ENCODE measurements at places on chromosomes 1 and 21.

GRCh38 chr21:34803782-34804370 lies 135.1 kb downstream of the CLIC6 start:
- no peak for DNase-seq

GRCh38 chr1:27886353-27886679 lies 14.0 kb downstream of the THEMIS2 start:
- no peak for DNase-seq

DNA sequence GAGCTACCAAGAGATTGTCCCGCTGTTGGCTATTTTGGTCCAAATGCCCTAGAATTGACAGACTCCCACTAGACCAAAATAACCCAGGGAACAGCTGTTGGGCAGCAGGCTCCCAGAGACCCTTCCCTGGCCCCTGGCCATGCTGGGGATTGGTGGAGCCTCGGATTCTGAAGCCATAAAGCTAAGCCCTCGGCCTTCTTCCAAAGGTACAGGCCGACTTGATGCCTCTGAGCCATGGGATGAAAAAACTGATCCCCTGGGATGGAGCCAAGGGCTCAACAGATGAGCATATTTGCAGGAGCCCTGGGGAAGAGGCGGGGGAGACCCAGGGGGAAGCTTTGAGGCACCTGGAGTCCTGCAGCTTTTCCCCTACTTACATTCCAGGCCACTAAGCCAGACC lies 1.0 kb upstream of the LRRC38 start:
- DNase-seq: no peak

DNA sequence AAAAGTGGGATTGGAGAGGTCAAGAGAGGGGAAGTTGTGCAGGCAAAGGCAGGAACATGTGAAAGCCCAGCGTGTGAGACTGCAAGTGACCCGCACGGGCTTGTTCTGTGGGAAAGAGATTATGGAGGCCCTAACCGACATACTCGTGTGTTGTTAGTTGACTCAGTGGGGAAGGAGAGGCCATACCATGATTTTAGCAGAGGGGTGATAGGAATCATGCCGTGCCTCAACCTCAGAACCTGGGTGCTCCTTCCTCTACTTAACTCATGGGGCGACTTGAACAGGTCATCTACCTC lies 19.3 kb downstream of the PGLYRP3 start:
- DNase-seq: no peak

GRCh38 chr21:35512346-35512745 lies 463.2 kb upstream of the RUNX1 start:
- DNase-seq: no peak

GRCh38 chr1:81113688-81114087 lies 687.0 kb upstream of the ADGRL2 start:
- DNase-seq: no peak

GRCh38 chr1:26861286-26861701 lies 1.7 kb upstream of the SFN start:
- DNase-seq: no peak

DNA sequence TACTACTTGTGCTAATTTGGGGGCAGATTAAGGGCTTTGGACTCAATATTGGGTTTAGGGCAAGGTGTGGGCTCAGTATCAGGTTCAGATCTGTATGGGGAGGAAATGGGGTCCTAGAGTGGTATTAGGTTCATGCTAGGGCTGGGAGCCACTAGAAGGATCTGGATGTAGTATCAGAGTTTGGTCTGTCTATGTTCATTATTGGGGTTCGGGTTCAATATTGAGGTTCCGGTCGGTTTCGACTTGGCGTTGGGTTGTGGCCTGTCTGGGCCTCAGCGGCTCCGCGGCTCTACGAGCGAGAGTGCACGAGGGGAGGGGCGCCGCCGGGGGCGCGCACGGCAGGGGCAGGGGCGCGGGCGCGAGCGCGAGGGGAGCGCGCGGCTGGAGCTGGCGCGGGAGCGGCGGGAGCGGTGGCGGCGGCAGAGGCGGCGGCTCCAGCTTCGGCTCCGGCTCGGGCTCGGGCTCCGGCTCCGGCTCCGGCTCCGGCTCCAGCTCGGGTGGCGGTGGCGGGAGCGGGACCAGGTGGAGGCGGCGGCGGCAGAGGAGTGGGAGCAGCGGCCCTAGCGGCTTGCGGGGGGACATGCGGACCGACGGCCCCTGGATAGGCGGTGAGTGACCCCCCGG lies at the start of gene PTPRF:
TSS of gene PTPRF (plus strand) at position 401 of the 624 bp plus-strand sequence. CDS start 14,193 bp downstream, outside the sequence.
- DNase-seq: no peak

DNA sequence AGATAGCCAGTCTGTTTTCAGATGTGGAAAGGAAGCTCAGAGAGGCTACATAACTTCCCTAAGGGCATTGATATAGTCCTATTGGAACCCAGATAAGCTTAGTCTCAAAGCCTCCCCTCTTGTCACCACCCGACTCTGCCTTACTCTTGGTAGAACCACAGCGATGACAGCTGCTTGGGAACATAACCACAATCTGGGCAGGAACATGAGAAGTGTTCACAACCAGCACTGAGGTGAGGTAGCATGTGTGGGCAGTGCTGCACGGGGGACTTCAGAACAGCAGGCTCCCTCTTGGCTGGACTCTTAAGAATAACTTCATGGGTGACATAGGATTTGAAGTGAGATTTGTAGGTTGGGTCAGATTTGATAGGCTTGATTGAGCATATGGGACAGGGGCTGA lies 9.3 kb upstream of the S100A10 start:
- no peak for DNase-seq

DNA sequence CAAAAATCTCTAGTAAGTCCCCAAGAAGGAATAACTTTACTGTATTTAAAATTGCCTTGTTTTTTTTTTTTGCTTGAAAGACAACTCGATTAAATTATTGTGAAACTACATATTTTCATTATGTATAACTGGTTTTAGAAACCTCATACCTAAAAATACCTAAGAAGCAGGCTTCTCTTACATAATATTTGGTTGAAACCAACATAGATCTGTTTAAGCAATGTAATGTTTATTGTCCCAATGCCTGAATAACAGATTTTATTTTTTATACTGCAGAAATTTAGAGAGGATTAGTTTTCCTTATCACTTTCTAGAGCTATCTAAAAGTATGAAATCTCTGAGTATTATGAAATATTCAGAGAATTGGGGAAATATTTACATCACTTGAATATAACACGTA lies 78.5 kb upstream of the CHRM3 start:
- no peak for DNase-seq

DNA sequence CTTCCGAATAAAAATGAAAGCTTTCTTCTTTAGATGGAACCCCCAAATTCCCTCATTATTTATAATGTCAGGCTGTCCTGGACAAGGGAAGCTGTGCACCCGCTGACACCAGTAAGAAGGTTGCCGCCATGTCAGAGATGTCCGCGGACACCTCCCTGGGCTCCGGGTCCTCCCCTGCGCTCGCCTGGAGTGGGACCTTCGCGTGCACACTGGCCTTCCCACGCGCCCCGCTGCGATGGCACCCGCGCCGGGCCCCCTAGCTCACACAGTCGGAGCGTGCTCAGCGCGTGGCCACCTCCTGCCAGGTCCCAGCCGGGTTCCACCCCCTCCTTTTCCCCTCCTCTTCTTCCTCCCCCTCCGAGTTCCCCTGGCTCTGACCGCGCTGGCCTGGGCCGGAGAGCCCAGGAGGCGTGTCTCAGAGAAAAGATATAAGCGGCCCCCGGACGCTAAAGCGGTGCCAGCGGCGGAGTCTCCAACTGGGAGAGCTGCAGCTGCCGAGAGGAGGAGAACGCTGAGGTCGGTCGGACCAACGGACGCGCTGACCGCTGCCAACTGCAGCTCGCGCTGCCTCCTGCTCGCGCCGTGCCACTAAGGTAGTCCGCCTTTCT lies at the start of gene G0S2:
TSS of gene G0S2 (plus strand) at position 456 of the 608 bp plus-strand sequence. CDS start 273 bp downstream, outside the sequence.
- DNase-seq: no peak

- DNase-seq: no peak
These were observed 11.1 kb upstream of the SSX2IP start for GRCh38 chr1:84701376-84701775.

DNA sequence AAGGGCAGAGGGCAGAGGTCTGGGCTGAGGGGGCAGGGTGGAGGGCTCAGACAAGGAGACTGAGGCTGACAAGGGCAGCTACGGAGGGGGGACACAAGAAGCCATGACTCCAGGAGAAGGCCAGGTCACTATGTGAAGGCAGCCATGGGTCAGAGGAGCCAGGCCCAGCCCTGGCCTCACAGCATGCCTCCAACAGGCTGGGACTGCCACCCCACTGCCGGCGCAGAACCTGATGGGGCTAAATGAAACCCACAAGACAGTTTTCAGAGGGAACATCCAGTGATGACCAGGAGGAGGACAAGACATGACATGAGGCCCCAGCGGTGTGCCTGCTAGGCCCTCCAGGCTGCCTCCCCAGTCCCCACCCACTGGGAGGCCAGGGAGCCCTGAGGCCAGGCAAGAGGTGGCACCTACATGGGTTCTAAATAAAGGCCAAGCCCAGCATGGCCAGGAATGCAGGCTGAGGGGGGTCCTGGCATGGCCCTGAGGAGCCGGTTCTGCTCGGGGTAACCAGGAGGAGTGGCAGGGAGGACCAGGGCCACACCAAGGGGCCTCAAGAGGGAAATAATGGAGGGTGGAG lies 27.3 kb upstream of the LSS start:
- no peak for DNase-seq

DNA sequence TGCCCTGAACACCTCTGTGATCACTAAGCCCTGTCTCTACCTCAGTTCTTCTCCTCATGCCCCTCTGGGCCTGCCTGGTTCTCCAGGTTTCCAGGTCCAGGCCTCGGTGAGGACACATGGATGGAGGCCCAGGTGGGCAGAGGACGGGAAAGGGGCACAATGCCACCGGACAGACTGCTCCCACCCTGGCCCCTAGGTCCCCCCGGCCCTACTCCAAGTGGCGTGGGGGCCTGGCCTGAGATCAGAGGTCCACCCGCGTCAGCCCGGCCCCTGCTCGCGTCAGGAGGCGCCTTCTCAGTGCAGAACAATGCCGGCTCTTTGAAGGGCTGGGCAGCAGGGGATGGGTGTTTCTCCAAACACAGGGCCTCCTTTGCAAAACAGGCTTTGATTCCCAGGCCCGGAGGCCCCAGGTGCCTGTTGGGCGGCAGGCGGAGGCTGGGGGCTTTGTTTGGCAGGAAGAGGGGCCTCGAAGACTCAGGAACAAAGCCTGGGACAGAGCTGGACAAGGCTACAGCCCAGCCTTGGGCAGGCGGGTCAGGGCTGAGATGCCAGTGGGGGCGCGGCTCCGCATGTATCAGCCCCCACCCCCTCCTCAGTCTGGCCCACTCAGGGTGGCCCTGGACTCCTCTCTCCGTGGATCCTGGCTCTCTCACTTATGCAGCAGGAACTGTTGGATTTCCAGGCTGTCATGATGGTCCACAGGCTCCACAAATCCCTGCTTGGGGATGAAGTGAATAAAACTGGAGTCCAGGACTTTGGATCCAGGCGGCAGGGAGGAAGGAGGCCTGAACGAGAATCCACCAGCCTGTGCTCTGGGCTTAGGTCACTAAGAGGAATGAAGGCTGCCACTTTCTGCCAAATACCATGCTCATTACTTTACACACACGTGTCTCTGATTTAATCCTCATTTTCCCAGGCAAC lies 77.4 kb upstream of the SLC2A1 start:
- no peak for DNase-seq

GRCh38 chr1:71755441-71755840 lies 526.9 kb downstream of the NEGR1 start:
- no peak for DNase-seq

DNA sequence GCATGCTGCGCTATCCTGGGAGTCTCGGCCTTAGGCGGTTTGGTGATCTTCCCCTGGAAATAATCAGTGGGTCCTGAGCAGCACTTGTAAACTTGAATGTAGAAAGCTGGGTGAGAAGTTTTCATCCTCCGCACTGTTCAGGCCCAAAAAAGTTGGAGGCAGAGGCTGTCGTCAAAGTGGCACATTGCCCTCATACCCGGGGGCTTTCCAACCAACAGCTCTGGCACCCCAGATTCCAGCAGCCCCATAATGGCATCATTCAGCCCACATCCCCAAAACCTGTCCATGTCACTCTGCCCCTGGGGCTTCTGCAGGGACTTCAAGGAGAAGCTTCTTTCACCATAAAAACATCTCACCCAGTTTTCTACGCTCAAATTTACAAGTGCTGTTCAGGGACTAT lies 59.3 kb downstream of the TOR1AIP2 start:
- no peak for DNase-seq

DNA sequence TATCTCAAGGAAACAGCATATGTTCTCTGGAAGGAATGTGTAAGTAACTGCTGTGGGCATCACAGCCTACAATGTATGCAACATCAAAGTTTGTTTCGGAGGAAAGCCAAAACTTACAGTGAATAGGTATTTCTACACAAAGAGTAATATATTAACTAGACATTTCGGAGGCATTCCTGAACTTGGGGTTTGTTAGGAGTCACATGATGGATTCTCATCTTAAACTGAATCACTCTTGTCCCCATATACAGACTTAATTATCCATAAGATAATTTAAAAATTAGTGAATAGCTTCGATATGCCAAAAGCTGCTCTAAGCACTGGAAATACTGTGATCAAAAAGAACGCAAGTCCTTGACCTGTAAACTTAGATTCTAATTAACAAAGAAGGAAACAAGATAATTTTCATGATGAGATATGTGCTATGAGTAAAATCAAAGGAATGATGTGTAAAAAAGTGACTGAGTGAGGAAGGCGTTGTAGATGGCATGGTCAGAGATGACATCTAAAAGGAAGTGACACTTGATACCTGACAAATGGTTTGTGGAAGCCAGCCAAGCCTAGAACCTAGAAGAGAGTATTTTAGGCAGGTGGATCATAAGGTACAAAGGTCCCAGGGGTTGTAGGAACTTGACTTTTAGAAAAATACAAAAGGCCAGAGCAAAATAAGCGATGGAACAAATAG lies 273.1 kb downstream of the MRPL39 start:
- DNase-seq: no peak

DNA sequence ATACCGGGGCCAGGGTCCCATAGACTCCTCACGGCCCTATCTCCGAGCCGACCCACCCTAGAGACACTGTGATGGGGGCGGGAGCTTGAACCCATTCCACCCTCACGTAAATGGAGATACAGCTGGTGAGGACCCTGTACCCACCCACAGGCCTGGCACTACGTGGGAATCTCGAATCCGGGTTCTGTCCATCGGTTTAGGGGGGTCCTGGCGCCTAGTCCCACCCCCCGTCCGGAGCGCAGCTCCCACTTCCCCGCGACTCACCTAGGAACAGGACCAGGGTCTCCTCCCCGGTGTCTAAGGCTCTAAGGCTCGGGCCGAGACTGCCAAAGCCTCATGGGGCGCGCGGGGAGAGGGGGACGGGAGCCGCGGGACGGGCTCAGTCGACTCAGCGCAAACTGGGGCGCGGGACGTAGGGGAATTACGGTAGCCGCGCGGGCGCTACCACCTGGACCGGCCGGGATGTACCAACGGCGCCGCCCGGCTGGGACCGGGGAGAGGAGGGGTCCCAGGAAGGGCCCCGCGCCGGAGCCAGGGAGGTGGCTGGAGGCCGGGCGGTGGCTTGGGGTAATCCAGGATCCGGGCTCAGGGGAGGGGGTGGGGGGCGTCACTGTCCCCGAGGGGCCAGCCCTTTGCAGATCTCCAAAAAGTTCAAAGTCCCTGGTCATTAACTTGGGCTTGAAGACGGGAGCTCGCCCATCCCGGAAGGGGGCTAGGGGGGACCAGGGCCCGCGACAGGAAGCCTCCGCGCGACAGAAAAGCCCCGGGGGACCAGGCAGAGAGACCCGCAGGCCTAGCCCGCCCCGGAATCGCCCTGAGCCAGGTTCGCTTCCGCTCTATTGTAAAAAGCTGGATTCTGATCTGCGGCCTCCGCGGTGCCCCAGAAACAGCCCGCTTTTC lies 1.0 kb downstream of the PLEKHG5 start:
- DNase-seq: peak; percentile 86

Data from NAMALWA (cell line).